ENCODE measurements at places on chromosomes 1 and 21.
A peak's percentile ranks its signal among the peaks of the same experiment; 100 is the strongest.

- ATAC-seq = no peak
Measured at GRCh38 chr1:172492421-172492820, 40.5 kb upstream of the SUCO start.

DNA sequence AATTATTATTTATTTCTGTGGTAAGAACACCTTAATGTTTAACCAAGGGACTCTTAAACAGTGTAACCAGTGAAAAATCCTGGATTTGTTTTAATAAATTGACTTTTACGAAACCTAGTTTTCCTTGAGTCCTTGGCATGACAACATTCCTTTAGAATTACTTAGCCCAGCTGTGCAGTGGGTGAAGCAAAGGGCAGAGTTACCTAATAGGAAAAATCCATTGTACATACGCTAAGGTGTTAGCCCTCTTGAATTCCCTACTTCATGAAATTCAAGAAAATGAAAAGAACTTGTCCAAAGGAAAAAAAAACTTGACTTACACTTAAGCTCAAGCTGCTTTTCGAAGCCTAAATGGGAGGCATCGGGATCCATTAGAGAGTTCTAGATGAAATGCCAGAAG lies 852.0 kb upstream of the ADAMTS5 start:
- no peak for ATAC-seq

DNA sequence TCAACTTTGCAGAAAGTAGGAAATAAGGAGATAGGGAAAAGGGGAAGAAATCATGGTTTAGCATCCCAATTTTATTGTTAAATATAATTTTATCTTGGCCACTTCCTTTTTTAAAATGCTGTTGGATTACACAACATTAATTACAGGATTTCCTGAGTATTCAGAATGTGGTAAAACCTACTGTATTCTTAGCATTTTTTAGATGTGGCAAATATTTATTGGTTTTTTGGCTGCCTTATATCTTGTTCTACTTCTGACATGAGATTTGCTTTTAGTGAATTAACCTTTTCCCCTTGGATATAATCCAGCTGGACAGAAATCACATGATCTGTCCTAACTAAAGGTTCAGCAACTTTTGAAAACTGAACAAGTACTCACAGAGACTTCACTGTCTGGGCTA lies 104.9 kb downstream of the PTGS2 start:
- ATAC-seq = peak; percentile 67

DNA sequence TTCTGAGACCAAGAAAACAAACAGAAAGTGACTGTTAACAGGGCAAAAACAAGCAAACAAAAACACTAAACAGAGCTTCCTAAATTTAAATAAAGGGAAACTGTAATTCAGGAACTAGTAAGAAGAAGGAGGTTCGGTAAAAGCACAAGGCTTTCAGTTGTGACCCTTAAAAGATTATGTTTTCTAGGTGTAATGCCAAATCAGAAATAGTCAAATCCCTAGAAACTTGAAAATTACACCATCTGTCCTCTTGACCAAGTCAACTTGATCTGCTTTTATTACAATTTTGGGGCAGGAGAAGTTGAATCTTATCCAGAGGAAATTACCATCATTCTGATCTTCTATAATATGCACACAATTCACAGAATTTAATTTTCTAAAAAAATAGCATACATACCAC lies 754.0 kb upstream of the ADGRL4 start:
- ATAC-seq = no peak

GRCh38 chr1:224795591-224795990 lies 133.9 kb upstream of the DNAH14 start:
- ATAC-seq = no peak

- no peak for ATAC-seq
Measured at GRCh38 chr1:105865546-105865945, 1190.9 kb upstream of the PRMT6 start.

DNA sequence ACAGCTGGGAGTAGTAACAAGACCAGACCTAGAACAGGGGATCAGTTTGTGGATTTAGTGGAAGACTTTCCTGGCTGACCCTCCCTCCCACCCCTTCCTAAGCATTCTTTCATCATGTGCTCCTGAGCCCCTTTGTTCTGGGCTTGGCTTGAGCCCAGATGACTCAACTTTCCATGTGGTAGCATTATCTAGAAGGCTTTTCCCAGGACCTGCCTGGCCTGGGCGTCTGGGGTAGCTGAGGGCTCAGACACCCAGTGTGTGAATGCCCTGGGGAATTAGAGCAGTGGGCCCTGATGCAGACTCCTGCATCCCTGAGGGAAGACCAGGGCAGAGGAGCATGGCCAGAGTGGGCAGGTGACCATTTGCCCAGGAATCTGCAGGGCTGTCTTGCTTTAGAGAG lies 44.1 kb upstream of the TSPAN2 start:
- ATAC-seq = no peak

DNA sequence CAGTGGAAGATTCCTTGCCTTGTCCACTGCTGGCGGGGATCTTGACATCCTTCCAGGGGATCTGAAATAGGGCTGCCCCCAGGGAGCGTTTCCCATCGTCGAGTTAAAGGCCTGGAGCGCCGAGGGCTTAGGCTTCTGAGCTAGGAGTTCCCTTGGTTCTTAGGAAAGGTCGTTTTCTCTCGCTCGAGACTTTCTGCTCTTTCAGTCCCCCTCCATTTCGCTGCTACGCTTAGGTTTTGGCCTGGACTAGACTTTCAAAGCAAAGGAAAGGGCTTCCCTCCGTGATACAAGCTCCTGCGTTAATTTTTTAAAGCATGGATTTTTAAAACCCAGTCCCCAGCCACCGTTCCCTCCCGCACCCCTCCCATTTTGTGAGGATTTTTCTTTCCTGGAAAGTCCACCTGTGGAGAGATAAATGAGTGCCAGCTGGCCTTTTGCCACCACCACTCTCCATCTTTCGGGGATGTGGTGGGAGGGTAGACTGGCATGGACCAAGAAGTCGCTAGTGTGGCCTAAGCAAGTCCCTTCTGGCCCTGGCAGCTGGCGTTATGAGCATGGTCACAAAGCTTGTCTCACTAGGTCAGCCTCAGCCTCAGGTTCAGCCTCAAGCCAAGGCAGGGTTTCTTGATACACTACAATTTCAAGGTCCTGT lies 9.2 kb downstream of the NR5A2 start:
- ATAC-seq = no peak
